ENCODE measurements at places on chromosomes 1 and 21.

DNA sequence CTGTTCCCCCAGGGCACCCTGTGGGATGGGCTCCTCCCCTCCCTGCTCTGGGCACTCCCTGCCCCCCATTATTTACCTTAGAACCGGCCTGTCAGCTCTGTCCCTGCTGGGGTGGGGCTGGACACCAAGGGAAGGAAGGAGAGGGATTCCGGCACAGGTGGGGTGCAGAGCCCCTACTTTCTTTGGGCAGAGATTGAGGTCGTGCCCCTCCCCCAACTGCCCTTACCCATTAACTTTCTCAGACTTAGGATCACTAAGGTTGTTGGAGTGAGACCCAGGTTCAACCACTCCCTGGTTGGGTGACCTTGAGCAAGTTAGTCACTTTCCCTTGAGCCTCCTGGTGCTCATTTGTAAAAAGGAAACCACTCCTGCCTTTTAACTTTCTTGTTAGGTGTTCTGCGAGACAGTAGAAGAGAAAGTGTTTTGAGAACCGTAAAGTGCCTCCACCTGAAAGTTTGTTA is 57.0 kb upstream of the SYNC start:
- no peak for DNase-seq

DNA sequence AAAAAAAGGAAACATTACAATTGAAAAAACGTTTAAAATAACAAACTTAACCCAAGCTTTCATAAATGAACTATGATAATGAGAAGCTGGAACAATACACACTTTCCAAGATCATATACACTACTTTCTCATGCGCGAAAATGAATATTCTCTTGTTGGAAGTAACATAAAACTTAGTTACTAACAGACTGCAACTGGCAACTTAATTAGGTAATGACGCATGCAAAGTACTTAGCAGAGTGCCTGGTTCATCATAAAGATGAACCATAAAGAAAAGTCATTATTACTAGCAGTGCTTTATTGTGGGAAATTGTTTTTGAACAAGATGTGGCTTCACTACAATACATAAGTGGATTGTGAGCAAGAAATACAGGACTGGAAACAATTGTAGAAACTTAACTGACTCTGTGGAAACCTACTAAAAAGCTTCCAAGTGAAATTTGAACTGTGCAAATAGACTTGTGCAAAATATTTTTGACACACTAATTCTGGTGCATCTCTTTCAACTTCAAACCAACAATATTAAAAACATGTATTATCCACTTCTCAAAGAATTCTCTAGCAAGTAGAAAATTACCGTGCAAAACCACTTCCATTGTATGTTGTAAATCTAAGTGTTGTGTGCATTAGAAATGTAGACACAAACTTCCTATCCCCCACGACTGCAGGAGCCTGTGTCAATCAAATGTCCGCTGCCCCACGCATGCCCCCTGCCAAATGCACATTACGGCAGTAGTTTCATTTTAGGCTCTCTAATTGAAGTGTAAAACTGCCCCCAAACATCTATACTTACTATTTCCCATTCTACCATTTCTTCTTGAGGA is 2.0 kb downstream of the ARHGAP29 start:
- DNase-seq = no peak

GRCh38 chr1:34950428-34950827 is 21.0 kb upstream of the DLGAP3 start:
- no peak for DNase-seq

DNA sequence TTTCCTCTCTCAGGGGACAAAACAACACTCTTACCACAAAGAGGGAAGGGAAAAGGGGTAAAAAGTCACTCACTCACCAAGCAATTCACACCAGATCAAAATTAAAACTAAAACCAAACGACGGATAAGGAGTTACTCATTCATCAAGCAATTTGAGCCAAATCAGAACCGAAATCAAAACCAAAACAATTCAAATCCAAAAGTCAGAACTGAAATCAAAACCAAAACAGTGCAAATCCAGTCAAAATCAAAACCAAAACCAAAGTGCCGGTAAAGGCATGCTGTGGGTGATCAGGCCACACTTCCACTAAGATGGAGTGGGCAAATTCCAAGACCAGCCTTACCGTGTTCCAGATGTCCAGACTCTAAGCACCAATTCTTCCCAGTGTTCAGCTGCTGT is 717.9 kb downstream of the AMY1C start:
- no peak for DNase-seq

GRCh38 chr1:161074676-161075368 is 5.1 kb upstream of the ARHGAP30 start:
- DNase-seq = no peak

DNA sequence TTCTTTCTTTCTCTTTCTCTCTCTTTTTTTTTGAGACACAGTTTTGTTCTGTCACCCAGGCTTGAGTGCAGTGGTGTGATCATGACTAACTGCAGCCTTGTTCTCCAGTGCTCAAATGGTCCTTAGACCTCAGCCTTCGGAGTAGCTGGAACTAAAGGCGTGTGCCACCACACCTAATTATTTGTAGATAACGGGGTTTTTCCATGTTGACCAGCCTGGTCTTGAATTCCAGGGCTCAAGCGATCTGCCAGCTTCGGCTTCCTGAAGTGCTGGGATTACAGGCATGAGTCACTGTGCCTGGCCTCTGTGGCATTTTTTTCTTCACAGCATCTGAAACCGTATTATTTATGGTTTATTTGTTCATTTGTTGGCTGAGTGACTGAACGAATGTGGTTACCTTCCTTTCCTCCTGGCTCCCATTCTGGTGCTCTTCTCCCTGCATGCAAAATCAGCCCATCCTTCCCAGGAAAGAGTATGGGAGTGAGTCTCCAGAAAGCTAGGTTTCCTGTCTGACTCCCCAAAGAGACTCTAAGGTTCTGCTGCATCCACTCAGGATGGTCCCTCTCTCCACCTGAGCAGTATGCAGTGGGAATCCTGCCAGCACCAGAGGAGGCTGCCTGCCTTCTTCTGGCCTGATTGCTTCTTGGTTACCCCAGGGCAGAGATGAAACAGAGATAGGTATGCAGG is 155.0 kb upstream of the BEND5 start:
- DNase-seq = no peak

DNA sequence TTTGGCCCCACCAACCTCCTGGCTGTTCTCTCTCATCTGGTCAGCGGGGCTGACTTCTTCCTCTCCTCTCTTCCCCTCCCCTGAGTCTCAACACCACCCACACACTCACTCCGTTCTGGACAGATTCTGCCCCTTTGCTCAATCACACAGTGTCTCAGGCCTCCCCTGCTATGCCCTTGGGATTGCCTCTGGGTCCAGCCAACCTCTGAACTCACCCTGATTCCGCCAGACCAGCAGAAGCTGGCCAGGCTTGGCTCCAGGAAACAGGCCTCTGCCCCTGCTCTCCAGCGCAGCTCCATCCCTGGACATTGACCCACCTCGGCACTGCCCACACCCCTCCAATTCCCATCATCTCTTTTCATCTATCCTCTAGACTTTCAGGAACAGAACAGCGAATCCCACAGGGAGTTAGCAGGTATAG is 22.1 kb downstream of the AHDC1 start:
- no peak for DNase-seq

- no peak for DNase-seq
Measured at GRCh38 chr1:111192658-111193519, 7.6 kb downstream of the DENND2D start.

- no peak for DNase-seq
Measured at GRCh38 chr1:175198332-175198731, 5.8 kb upstream of the KIAA0040 start.

- no peak for DNase-seq
Measured at GRCh38 chr1:183912265-183912886, 107.5 kb downstream of the RGL1 start.

GRCh38 chr1:49971088-49971487 is 52.7 kb downstream of the AGBL4 start:
- no peak for DNase-seq

DNA sequence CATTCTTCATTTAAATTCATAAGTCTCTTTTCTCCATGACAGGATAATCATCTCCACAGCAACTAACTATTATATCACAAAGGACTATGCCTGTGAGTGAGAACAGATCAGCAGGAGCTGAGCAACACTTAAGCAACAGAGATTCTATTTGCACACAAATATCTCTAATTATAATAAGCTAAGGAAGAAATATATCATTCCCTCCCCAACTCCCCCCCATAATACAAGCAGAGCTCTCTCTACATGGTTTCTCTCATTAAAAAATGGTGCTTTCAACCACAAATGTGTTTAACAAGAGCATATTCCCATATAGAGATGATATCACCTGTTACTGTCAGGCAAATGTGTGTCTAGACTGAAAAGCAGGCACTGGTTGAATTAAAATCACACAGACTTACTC is 34.5 kb upstream of the NIBAN1 start:
- DNase-seq = no peak

DNA sequence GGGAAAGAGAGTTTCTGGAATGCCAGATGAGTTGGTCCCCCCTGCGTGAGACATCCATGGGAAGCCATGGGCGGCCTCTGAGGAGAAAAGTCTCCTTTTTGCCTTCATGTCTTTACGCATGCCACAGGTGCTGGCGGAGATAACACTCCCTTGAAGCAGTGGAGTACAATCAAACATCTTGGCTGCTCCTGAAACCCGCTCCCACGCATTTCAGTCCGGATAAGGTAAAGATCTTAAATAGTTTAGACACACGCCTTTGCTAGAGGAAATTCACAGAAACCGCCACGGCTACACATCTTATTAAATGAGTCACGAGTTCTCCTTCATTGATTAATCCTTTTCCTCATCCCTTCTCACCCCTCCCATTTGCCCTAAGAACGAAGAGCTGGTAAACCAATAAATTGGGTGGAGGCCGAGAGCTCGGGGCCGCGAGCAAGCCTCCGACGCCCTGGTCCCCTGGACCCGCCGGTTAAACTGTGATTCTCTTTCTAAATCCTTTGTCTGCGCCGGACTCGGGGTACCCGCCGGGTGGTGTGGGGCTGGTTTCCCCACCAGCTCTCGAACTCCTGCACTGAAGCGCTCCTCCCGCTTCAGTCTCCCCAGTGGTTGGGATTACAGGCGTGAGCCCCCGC is 6.6 kb upstream of the ZNF669 start:
- no peak for DNase-seq

GRCh38 chr1:180507795-180508724 is 5.7 kb upstream of the ACBD6 start:
- DNase-seq = no peak

- DNase-seq = peak; percentile 23
Measured at GRCh38 chr1:226882187-226882586, 11.8 kb downstream of the PSEN2 start.

GRCh38 chr21:37484535-37485474 is 118.2 kb downstream of the DYRK1A start:
- DNase-seq = no peak
